ENCODE measurements at places on chromosomes 7 and 10. TPM values are rescaled to one million over a fixed set of nuclear protein-coding genes. Genes with fewer than 3 reads are reported as not detected.

DNA sequence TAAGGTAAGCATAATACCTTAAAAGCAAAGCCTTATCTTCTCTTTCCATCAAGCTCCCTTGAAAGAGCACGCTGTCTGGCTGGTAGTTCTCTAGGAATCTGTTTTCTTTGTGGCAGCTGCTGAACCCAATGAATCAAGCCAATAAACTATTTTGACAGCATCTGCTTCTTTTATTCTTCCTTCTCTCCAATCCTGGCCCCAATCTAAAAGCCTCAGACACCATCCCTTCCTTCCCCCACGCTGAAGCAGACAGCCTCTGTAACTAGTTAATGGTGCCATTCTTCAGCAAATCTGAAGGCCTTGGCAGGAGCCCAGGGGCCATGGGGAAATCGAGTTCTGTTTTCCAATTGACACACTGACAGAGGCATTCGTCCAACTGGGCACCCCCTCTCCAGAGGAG lies 186.6 kb upstream of the LYZL1 start:
- no peak for DNase-seq

DNA sequence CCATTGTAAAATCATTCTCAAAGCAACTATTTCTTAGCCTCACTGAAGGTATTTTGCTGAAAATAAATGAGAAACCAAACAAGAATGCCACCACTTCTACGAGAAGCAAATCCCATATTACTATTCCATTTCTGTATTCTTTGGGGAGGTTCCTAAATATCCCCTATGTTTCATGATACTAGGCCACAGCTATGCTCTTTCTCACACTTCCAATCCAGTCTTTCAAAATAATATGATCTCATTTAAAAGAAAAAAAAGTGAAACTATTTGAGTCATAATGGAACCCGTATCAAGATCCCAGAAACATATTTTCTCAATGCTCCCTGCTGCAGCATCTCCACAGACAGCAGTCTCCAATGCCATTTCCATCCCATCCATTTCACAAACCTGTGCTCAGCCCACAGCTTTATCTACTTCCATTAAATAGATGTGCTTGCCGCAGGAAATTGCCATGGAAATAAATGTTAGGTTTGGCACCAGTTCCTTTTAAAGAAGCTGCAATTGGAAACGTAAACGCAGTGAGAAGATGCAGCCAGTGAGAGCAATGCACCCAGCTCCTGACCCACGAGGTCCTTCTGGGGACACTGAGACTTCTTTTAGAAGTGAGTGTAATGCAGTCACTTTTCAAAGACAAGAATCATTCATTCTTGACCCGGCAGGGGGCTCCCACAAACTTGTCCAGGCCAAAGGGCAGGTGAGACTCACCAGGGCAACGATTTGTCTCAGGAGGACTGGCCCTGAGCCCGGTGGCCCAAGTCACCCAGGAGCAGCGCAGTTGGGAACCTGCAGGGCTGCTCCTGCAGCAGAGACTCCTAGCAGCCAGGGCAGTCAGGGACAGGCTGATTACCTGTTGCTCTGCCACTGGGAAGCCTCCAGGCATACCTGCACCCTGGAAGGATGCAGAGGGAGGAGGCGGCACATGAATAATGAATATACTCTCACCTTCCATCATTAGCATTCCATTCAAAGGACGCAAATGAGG lies 99.6 kb downstream of the C10orf90 start:
- no peak for DNase-seq

- DNase-seq: no peak
Measured at GRCh38 chr10:110496553-110497437, 912 bp upstream of the DUSP5 start.

GRCh38 chr7:156192921-156193320 lies 380.7 kb upstream of the SHH start:
- DNase-seq: no peak

DNA sequence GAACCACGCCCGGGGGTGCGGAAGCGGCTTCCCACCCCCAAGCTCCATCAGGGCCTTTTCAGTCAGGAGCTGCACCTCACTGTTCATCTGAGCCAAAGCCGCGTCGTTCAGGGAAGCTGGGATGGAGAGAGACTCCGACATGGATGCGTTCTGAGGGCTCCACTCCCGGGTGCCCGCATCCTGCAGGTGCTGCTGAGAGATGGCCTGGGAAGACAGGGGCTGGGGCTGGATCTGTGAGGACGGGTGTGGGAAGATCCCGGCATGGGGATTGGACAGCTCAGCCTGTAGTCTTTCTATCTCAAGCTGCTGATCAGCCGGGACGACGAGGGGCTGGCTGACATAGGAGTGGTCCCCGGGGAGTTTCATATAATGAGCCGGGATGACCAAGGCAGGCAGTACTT lies 45.0 kb upstream of the NMT2 start:
- DNase-seq: no peak

GRCh38 chr7:83467493-83467892 lies 181.4 kb downstream of the SEMA3E start:
- no peak for DNase-seq

DNA sequence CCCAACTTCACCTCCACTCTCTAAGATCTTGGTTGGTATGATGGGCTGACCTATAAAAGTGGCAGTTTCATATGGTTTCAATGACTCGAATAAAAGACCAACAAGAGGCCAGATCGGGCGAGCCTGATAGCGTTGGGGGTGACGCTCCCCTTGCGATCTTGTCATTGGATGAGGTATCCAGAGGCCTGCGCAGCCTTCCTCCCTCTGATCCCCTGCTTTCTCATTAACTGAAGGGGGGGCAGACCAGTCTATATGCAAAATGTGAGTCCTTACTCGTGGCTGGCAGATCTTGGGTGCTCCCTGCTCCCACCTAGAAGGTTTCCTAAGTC lies 937 bp upstream of the COBL start:
- DNase-seq: no peak

Gene CTAGE4
- 0.33 TPM for total RNA-seq

DNA sequence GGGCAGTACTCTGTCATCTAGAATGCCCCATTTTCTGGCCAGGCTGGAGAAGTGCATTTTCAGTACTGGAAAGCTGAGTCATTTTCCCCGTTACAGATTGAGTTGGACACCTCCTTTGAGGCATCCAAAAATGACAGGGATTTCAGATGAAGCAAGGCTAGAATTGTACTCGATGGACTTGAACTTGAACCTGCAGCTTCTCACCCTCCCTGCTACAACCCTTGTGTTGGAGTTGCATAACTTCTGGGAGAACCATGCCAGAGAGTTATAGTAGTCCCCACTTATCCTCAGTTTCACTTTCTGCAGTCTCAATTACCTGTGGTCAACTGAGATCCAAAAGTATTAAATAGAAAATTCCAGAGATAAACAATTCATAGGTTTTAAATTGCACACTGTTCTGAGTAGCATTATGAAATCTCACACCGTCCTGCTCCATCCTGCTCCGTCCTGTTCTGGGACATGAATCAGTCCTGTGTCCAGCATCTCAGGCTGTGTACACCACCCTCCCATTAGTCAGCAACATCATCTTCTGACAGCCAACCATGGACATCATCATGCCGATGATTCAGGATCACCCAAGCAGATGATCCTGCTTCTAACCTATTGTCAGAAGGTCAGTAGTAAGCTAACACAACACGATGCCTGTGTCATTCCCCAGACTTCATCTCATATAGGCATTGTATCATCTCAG lies 363.7 kb downstream of the DPP6 start:
- DNase-seq: no peak

Gene LOXL4
- 0.23 TPM for total RNA-seq

- no peak for DNase-seq
Measured at GRCh38 chr10:5018134-5018533, 14.5 kb upstream of the AKR1C2 start.

DNA sequence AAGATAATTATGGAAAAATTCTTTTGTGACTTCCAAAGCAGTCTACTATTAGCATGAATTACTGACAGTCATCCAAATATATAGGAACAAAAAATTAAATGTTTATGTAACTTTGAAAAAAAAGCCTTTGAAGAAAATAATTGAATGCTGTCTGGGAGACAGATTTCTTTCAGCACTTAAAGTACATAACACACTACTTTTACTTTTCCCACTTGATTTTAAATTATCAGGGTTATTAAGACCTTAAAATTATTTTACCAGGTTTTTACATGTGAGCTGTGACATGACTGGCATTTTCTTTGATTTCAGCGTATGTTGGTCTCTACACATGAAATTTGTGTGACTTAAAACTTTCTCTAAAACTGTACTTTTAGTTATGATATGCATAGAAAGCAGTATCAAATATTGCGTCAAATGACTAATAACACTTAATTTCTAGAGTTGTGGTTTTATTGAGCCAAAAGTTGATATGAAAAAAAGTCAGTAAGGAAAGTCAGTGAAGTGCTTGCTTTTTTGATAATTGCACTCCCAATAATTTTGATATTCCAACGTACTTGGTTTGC lies 3.1 kb downstream of the PTEN start:
- no peak for DNase-seq
